ENCODE measurements at places on chromosomes 11 and 22. TPM values are rescaled to one million over a fixed set of nuclear protein-coding genes. Genes with fewer than 3 reads are reported as not detected.

GRCh38 chr11:19679952-19680828 lies 32.4 kb upstream of the NAV2 start:
- peak; percentile 96 for DNase-seq

- no peak for DNase-seq
These were observed 96.3 kb downstream of the GGTLC2 start for GRCh38 chr22:22740560-22741276.

- peak; percentile 36 for DNase-seq
These were observed 519.6 kb downstream of the NTM start for GRCh38 chr11:131889760-131890581.

ADORA2A gene
- 3.9 TPM for total RNA-seq

DNA sequence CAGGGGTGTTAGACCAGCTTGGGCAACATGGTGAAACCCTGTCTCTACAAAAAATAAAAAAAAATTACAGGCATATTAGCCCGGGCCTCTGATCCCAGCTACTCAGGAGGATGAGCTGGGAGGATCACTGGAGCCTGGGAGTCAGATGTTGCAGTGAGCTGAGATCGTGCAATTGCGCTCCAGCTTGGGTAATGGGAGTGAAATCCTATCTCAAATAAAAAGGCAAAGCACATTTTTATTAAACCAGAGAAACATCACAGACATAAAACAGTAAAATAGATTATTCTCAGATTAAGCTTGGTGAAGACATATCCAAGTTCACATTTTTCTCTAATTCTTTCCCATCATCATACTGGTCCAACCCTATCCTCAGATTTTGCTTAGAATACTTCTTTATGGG lies 30.1 kb upstream of the XBP1 start:
- no peak for DNase-seq

DNA sequence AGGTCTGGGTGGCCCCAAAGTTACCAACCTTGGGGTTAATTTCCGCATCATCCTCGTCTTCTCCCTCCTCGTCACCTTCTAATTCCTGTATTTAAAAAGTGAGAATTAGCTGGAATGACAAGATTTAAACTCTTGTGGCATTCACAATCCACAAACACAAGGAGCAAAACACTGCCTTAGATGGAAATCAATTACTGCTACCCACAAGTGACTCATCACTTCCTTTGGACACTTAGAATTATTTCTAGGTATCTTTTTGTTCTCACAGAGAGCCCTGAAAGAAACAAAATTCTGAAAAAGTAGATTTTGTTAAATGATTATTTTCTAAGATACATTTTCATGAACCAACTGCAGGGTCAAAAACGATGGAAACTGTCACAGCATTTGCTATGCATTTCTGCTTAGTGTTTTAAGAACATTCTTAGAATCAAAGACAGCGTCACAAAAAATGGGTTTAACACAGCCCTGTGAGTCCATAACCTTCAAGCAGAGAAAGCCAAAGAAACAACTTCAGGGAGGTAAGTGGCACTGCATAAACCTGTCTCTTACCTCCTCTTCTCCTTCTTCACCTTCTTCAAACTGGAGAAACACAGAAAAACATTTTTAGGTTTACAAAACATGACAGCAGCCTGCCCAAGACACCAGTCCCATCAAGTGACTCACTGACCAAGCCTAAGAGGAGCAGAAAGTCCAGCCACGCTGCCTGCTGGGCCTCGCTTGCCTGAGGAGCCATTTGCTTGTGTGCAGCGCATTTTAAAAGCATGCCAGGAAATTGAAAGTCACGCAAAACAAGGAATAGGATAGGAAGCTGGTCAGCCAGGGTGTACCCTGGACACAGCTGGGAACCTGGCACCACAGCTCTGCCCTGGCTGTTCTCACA lies 22.3 kb upstream of the PHLDA2 start:
- DNase-seq, result peak; percentile 76

GRCh38 chr11:75789521-75789920 lies 20.9 kb downstream of the DGAT2 start:
- no peak for DNase-seq

DNA sequence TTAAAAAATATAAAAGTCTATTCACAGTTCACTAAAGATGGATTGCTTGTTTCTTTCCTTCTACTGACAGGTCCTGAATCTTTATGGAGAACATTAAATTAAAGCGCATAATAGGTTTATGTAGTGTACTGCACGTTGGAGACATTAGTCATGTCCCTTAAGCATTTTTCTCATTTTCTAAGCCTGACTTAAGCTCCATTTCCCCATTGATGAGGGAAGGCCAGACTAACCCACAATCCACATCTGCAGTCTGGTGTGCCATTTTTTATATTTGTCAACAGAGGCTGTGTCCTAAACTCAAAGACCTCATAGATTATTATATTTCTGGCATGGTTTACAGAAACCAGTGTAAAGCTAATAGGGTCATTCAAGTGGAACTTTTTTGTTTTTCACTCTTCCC lies 39.9 kb downstream of the CADM1 start:
- DNase-seq, result peak; percentile 90

DNA sequence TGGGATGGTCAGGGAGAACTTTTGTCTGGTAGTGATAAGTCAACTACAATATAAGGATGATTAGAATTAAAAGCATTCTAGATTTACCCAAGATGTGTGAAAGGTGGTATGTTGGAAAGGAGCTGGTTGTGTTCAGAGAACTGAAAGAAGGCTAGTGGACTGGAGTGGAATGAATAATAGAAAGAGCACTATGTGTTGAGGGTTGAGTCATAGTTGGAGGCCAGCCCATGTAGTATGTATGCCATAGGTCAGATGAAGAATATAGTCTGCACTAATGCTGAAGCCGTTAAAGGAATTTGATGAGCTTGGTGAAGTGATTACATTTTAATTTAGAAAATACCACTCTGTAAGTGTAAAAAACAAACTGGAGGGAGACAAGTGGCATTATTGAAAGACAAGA lies 514.1 kb downstream of the CNTN5 start:
- no peak for DNase-seq

DNA sequence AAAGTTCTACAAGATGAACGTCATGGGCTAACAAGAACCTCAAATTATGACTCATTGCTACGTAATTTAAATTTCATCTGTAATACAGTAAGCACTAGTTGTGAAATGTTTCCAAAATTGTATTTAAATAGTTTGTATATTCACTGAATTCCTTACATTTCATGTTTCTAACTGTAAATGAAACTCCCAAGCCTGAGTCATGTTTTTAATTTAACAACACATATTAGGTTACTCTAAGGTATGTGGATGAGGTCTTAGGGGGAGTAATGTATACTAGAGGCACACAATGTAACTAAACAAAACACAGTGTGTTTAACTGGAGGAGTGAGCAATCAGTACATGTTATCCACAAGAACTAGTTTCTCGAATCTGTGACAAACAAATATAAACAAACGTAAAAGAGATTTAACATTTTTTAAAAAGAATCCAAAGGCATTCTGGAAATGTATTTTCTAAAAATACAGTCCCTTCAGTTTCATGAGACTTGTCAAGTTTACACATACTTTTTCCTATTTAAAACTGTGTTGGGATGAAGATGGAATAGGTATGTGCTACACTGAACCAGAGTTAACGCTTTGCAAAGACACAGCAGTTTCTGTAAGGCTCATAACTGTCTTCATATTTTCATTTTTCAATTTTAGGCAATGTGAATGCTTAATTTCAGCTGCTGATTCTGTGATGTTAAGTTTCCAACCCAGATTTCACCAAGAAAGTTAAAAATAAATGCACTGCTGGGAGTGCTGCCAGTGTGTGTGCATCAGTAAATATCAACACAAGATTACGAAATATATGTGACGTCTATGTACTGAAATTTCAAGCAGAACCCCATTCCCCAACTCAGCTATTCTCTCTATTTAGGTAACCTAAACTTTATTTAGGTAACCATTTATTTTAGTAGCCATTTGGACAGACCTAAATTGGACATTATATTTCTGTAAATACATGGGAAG lies 52.6 kb downstream of the PITPNB start:
- DNase-seq, result peak; percentile 93

- DNase-seq, result no peak
These were observed 85.0 kb downstream of the NAT10 start for GRCh38 chr11:34190192-34191139.

DNA sequence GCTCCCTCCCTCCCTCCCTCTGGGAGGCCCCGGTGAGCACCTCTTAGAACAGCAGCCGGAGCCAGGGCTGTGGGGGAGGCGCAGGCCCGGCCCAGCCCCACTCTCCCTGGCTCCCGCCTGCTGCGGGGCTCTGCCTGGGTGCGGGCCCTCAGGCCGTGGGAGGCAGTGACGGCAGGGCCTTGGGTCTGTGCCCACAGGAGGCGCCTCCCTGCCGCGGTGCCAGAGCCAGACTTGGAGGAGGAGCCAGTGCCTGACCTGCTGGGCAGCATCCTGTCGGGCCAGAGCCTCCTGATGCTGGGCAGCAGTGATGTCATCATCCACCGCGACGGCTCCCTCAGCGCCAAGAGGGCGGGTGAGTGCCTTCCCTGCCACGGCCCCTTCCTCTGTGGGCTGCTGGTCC lies 9.5 kb downstream of the IRF7 start:
- DNase-seq, result peak; percentile 58

DNA sequence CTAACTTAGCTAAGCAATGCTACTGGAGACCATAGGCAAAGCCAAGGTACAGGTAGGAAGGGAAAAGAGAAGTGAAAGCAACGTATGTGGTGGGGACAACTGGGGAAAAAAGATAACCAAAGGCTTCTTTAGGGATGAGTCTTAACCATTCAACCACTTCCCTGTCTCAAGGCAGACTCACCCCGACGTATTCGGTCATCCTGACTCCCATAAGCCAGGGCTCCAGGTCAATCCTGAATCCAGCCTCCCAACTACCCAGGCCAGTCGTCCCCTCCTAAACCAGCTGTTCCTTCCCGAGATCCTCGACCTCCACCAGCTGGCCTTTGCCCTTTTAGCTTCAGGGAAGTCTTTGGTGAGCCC lies 330 bp downstream of the ACP2 start:
- peak; percentile 36 for DNase-seq

DNA sequence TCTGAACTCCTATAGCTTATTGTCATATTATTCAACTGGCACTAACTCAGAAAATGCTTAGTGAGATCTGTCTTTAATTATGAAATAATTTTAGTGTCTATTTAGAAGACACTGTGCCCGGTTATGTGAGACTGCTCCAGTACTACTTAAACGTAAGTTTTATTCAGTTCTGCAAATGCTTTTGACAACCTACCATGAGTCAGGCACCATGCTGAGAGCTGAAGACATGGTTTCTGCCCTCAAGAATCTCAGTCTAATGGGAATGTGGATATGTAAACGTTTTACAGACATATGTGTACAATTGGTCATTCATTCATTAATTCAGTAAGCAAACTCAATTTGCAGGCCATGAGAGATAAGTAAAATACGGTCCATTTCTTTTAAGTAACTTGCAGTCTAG lies 40.0 kb downstream of the DCUN1D5 start:
- DNase-seq, result peak; percentile 74

PPP2R1B gene
- total RNA-seq, result 44.5 TPM

- DNase-seq, result no peak
These were observed 104.8 kb downstream of the RAB38 start for GRCh38 chr11:88070437-88070836.

GAB4 gene
- total RNA-seq, result not detected

DNA sequence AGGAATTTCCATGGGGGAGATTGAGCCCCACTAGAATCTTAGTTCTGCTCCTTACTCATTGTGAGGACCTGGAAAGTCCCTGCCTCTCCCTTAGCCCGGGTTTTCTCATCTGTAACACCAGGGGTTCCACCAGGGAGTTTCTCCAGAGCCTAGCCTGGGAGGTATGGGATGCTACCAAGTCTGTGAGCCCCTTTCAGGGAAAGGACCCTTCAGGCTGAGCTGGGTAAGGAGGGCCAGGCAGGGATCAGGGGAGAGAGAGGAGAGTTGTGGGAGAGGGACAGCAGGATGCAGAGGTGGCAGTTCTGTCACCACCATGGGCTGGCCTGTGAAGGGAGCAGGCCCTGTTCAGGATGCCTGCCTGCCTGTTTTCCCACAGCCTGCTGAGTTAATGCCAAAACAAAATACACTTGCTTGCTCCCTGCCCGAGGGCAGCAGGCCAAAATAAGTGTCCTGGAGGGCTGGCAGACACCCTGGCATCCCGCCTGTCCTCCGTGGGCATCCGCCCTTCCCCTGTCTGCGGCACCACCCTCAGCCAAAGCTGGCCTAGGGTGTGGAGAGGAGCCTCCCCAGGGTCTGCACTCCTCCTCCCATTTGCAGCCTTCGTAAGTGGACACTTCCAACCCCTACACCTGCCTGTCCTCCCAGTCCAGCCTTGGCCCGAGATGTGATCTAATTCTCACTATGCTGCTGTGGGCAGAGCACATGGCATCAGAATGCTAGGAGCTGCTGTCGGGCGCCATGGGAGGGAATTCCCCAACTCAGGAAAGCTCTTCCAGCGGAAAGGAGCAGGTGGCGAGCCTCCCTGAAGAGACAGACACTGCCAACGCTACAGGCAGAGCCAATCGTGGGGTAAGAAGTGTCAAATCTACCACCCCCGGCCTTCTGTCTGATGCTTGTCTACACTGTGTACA lies 5.9 kb upstream of the FCHSD2 start:
- no peak for DNase-seq

MOV10L1 gene
- total RNA-seq, result 0.62 TPM

TOLLIP gene
- total RNA-seq, result 44.8 TPM

PKNOX2 gene
- 53.4 TPM for total RNA-seq

TMEM126A gene
- 47.2 TPM for total RNA-seq

- no peak for DNase-seq
These were observed 100.7 kb upstream of the SEZ6L start for GRCh38 chr22:26068571-26068970.

- DNase-seq, result peak; percentile 38
These were observed 46.1 kb upstream of the OR4B1 start for GRCh38 chr11:48170241-48171233.

TMEM121B gene
- total RNA-seq, result 1.9 TPM

DNA sequence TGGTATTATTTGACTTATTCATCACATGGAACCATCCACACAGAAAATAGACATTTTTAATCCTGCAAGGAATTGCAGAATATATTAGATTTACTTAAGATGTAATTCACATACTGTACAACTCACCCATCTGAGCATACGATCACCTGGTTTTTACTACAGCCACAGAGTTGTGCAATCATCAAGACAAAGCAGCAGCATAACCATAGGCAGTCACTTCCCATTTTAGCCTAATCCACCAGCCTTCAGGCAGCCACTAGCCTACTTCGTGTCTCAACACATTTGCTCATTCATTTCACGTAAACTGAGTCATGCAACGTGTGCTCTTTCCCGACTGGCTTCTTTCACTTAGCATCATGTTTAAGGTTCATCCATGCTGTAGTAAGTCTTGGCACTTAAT lies 23.0 kb downstream of the PIWIL3 start:
- DNase-seq, result no peak

DNA sequence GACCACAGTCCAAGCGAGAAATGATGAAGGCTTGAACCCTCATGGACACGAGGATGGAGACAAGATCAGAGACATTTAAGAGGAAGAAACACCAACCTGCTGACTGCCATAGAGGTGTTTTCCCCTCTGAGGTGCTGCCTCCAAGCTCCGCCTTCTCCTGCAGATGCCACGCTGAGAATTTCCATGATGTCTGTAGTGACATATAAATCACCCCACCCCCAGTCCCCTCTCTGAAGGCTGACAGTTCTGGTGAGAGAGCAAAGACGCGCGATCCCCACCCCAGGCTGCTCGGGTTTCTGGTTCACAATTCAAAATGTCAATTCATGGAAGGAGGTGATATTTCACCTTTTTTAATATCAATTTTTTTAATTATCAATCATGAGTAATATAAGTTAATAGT lies 28.2 kb downstream of the LRRC32 start:
- no peak for DNase-seq
